Panc1 (cell line): ENCODE measurements at places on chromosomes 1 and 21.

- DNase-seq, result no peak
Measured at GRCh38 chr1:151519667-151520066, 8.5 kb downstream of the CGN start.

- no peak for DNase-seq
Measured at GRCh38 chr1:37360011-37360410, 114.4 kb upstream of the ZC3H12A start.

DNA sequence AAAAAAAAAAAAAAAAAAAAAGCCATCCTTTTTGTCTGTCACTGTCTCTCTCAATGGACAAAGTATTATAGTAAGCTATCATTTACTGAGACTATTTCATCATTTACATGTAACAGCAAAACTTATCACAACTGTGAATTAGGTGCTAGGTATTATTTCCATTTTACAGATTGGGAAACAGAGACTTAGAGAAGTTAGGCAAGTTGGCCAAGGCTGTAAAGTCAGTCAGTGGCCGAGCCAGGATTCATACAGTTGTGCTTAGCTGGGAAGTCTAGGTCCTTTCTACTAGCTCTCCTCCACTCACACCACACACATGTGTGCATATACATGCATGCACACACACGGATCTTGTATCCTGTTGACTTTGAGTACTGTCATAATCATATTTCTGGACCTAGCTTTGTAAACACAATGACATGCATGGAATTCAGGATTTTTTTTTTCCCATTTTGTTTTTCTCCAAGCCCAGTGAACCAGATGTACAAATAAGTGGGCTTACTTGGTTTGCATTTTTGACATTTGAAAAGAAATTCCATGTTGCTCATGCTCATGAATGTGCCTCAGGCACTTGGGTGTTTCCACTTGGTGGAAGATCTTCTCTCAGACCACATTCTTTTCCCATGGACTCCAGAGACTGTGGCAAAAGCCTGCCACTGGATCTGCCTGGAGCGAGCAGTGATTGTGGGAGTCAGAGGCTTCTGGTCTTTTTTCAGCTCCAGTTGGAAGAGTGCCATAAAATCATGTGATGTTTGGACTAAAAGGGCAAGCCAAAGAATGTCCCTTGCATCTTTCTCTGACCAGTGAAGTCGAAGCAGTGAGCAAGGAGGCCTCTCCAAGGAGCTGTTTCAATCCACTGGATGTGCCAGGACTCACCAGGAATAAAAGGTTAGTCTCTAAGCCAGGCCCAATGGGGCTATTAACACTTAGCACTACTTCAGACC, 61.7 kb upstream of the DNAJC6 start:
- DNase-seq, result no peak

GRCh38 chr1:20442920-20443625, 42.9 kb downstream of the CAMK2N1 start:
- no peak for DNase-seq

DNA sequence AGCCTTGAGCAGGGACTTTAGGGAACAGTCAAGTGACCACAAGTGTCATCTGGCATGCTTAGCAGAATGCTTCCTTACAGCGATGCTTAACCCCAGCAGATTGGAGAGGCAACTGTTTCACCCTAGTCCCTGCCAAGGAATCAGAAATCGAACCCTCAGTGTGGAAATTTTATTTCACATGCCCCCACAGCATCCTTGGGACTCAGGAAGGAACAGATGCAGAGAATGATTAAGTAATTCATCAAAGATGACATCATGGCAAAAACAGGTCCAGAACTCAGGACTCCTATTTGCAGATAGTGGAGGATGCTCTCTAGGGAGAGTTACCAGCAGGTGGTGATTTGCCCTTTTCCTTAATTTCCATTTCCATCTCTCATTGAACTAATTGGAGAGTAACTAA, 333.0 kb upstream of the KAZN start:
- no peak for DNase-seq

- no peak for DNase-seq
Measured at GRCh38 chr1:81590171-81590570, 210.6 kb upstream of the ADGRL2 start.

DNA sequence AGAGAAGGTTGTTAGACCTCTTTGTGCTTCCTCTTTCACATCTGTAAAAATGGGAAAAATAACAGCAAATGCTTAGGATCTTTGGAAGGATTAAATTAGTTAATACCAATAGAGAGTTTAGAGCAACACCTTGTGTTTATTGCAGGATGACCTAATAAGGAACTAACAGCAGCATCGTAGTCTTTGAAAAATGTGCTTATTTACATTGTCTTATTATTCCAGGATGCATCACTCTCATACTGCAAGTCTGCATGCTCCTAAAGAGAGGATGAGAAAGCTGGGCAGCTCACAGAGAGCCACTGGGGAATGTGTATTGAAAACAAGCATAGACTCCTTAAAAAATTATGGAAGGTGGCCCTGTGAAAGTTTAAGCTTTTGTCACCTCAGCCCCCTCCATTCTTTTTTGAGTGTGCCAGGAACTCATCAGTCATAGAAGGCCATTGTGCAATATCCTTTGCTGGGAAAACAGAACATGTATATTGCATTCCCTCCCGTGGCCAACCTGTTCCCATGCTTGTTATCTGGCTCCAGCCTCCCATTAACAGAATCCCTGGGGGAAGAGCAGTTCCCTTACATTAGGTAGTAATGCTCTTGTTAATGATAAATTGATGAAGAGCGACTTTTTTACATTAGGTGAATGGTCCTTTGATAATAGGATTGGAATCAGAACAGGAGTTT, 180.7 kb downstream of the ZNF326 start:
- no peak for DNase-seq

DNA sequence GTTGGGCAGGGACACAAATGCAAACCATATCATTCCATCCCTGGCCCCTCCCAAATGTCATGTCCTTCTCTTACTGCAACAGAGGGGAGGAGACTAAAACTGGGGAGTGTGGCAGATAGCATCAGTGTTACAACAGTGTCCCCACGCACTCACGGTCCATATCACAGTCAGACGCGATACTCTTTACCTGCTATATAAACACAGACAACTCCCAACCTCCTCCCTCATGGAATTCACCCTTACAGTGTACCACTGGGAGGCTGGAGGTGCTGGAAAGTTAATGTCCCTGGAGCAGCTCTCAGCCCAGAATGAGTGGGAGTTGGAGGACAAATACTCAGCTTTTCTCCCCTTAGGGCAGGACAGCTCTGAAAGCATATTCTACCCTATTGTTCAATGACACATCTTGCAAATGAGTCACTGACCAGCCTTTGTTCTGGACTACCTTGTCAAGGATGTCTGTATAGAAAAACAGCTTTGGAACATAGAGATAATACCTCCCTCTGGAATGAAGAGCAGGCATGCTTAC, 445.9 kb downstream of the SETD4 start:
- no peak for DNase-seq

DNA sequence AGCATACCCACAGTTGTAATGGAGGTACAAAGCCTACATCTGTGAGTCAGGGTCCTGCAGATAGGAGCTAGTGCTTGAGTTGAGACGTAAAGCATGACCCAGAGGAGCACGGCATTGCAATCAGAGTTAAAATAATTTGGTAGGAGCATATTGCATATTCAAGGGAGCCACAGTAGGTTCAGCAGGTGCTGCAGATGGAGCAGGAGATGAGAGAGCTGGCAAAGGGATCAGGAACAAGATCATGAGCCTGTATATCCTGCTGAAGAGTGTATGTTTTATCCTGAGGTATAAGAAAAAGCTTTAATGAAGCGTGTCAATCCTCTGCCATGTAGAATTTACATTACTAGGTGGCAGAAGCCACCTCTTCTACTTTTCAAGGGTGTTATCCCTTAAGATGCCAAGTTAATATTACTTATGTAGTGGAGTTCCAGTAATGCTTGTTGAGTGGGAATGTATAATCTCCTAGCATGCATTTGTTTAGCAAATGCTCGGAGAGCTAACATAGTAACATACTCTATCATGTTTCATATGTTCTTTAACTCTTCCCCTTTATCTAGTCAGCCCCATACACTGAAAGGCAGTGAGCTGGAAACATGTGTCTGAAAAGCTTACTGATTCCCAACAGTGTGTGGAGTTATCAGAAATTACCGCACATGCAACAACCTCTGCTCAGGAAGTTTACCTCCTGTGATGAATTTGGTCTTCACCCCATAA, 300.3 kb downstream of the GRIK1 start:
- DNase-seq, result no peak

DNA sequence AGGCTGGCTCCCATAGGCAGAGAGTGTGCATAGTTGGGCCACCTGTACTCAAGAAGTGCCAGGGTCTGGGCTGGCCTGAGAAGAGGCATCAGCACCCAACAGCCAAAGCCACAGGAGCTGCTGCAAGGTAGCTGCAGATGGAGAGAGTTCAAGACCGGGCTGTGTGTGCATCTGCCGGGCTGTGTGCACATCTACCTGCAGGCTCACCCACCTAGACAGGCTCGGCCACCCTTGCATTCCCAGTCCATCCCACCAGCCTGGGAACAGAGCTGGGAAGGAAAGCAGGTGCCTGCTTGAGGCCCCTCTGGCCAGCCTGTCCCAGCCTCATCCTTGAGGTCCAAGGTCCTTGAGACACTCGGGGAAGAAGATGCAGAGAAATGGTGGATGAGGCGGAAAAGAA, 194.4 kb upstream of the AJAP1 start:
- DNase-seq, result no peak

DNA sequence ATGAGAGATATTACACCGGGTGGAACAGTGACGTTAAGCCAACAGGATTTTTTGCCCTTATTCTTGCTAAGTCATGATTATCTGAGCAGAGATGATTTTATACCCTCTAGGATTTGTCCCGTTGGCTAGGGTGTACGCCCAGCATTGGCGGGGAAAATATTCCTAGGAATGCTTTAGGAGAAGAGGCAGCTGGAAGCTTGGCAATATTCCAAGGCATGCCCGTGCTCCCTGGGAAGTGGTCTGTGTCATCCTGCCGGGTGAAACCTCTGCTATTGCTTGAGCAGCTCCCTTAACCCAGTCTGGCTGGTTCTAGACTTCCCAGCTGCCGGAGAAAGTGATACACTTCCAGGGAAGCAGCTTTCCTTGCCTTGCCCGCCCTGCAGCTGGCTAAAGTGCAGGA, 16.2 kb downstream of the CHRNB2 start:
- no peak for DNase-seq

DNA sequence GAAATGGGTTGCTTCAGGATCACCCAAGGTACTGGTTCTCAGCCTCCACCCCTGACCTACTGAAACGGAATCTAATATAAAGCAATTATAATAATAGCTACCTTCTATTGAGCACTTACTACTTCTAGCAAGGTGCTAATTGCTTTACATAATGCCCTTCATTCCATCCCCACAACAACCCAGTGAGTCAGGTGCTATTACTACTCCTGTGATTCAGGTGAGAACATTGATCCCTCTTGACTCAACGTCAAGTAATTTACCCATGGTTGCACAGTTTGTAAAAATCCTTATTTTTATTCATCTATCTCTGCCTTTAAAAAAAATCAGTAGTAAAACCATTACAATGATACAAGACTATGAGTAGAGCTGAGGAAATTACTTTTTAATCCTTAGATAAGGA, 85.2 kb downstream of the UCHL5 start:
- DNase-seq, result no peak

GRCh38 chr21:44000360-44000759, 11.7 kb upstream of the TRAPPC10 start:
- DNase-seq, result no peak

DNA sequence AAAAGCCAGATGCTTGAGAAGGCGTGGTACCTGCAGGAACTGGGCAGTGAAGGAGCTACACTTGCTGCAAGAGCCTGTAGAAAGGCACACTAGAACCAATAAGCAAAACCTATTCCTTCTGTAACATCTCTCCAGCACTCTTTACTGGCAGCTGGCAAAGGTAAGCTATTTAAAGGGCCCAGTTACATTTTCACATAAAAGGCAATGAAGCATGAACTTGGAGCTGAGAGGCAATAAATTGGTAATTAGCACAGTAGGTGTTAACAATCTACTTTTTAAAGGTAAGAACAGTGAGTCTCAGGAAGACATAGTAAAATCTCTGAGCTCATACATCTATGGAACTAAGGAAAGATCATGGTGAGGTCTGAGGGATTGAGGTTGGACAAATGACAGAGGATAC, 167.1 kb upstream of the OLFM3 start:
- DNase-seq, result no peak

DNA sequence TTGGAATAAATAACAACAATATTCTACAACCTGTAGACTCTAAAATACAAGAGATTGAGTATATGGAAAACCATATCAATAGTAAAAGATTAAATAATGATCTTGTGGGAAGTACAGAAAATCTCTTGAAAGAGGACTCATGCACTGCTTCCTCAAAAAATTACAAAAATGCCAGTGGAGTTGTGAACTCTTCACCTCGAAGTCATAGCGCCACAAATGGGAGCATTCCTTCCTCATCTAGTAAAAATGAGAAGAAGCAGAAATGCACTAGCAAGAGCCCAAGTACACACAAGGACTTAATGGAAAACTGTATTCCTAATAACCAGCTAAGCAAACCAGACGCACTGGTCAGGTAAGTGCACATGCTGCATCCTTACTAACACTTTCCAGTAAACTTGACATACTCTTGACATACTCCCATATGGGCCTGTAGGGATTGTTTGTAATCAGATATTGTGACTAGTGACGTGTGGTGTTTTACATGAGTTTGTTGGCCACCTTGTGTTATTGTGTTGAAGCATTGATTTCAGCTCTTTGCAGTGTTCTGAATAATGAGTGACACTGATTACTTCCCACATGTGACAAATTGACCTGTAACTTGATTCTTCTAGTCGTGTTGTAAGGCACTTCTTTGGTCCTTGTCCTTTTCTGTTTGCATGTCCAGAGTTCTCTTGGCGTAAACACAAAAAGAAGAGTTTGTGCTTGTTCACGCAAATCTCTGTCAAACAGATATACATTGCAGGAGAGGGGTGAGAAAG, 28.0 kb downstream of the MACO1 start:
- DNase-seq, result no peak

DNA sequence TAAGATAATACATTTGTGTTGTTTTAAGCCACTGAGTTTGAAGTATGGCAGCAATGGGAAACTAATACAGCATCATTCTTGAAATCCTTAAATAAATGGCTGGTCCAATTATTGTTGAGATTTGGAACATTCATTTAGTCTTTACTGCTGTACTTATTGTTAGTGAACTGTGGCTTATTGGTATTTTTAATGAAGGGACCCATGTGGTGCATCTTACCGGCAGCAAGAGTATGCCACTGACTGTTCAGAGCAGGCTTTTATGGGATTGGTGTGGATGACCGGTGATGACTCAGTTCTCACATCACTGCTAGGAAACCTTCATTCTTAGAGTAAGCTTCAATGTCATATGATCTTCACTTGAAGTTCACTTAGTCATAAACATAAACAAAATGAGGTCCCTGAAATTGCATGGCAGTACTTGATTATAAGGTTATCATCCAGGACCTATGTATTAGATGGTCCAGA, 31.5 kb downstream of the PRKAA2 start:
- peak; percentile 91 for DNase-seq

GRCh38 chr1:248046536-248046935, at the start of gene OR2L3:
TSS of gene OR2L3 (plus strand) at chr1:248046836. CDS start at chr1:248060682, 13,846 bp downstream.
- no peak for DNase-seq

- no peak for DNase-seq
Measured at GRCh38 chr1:109906160-109906838, 4.3 kb upstream of the CSF1 start.

GRCh38 chr21:38774152-38774551, 31.6 kb upstream of the ETS2 start:
- no peak for DNase-seq

- DNase-seq, result no peak
Measured at GRCh38 chr1:182453631-182454030, 3.7 kb downstream of the RGSL1 start.

- DNase-seq, result no peak
Measured at GRCh38 chr1:39845569-39846566, 37.4 kb downstream of the TRIT1 start.

- DNase-seq, result no peak
Measured at GRCh38 chr1:203082571-203083462, 3.0 kb downstream of the MYOG start.

GRCh38 chr1:222275729-222276465, 272.0 kb downstream of the HHIPL2 start:
- no peak for DNase-seq
